ENCODE measurements at places on chromosomes 4 and X.

DNA sequence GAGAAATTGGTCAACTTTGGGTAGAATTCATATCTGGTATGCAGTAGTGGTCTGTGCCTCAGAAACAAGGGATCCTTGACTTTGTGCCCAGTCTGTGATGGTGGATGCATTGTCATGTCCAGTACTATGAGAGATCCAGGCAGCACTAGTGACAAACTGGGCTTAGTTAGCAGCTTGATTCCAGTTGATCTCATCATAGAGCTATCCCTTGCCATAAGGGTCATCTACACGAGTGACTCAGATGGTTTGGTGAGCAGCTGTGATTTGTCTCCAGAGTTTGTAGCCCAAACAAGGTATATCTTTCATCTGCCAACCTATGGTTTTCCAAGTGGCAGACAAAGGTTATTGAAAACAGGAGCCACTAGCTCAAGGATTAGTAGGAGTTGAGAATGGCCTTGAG, 298.8 kb downstream of the GBA3 start:
- no peak for DNase-seq

- DNase-seq, result no peak
These were observed 1026.3 kb upstream of the PABPC4L start for GRCh38 chr4:135227842-135228241.

- no peak for DNase-seq
These were observed 245.4 kb downstream of the DCLK2 start for GRCh38 chr4:150323406-150324325.

DNA sequence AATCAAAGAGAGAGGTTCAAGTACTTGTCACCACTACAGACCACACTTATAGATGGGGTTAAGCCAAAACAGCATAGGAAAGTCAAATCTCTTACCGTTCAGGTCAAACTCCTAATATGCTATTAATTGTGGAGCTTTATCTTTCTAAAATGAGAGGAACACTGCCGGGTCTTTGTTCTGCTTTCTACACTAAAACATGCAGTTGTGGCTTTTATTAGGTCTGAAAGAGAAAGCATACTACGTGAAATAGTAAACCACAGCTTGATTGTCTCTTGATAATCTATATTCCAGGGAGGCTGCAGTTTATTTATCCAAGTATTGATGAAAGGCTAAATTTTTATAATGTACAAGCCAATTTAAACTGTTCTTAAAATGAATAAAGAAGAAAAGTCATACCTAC, 12.3 kb upstream of the INPP4B start:
- DNase-seq, result no peak

DNA sequence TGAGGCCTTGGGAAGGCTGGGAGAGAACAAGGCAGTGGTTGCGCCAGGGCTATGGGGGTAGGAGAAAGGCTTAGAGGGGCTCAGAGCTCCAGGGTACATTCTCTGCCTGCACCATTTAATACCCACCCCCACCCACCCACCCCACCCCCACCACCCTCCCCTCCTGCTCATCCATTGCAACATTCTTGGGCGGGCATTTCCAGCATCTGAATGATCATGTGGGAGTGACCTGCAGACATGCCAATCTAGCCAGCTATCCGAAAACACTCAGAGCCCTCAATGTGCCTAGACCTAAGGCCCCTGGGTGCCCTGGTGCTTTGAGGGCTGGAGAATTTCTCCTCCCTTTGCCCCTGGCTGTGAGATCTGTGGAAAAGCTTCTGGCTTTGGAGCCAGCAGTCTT, 3.1 kb downstream of the SLC34A2 start:
- no peak for DNase-seq

DNA sequence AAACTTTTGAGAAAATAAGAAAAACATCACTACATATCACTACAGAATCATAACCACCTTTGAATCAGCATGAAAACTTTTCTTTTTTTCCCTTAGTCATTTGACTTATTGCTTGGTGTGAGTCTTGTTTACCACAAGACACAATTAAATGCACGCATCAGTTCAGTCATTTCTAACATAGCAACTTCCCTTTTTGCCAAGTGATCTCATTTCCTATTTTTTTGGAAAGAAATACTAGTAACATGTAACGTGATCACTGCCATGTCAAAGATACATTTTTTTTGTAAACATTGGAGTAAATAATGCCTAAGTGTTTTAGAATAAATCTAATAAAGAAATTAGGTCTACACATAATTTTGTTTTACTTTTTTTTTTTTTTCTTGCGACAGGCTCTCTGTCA, 5.1 kb upstream of the CXCL8 start:
- DNase-seq, result no peak

- no peak for DNase-seq
These were observed 6.8 kb downstream of the SEPTIN6 start for GRCh38 chrX:119686087-119686691.

GRCh38 chr4:68953056-68953596, 1.5 kb upstream of the UGT2A3 start:
- no peak for DNase-seq

DNA sequence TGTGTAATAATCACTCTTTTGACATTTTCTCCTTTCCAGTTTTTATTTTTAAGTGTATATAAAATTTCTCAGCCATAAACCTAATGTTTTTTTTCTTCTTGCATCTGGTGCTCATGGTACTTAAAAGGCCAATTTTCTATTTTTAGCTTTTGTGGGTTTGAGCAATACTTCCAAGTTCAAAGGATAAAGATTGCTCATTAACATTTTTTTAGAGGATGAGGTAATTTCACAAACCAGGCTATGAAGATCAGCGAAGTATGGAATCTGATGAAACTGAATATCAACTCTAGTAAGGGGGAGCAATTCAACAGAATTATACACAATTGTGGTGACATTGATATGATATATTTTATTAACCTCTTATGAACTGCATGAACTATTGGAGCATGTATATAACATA, 25.8 kb upstream of the KLHL34 start:
- DNase-seq, result peak; percentile 11

GRCh38 chrX:153970357-153971123, 1.1 kb downstream of the HCFC1 start:
- no peak for DNase-seq

- DNase-seq, result peak; percentile 92
These were observed 172.0 kb downstream of the PTTG2 start for GRCh38 chr4:38132107-38132673.

- no peak for DNase-seq
These were observed 127.6 kb downstream of the AMELX start for GRCh38 chrX:11420851-11421250.

- DNase-seq, result peak; percentile 14
These were observed 102.9 kb downstream of the TSPAN7 start for GRCh38 chrX:38664285-38664684.

DNA sequence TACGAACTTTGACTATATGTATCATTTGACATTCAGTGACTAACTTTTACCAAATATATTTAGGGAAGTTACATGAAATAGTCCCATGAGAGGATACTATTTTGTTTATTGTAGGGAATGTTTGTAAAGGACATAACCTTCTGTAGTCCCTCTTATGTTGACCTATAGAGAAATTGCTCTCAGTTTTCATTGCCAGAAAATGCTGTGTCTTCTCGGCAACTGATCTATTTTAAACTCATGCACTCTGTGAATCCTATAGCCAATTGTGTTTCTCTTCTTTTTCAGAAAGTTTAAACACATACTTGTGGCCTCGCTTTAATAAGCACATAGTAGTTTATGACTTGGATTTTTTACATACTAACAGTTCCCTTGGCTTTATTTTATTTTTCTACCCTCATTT, 38.2 kb downstream of the DMP1 start:
- DNase-seq, result no peak

GRCh38 chr4:188534917-188535316, 395.7 kb downstream of the TRIML1 start:
- DNase-seq, result no peak

GRCh38 chr4:83753260-83753659, 217.4 kb downstream of the GPAT3 start:
- no peak for DNase-seq

DNA sequence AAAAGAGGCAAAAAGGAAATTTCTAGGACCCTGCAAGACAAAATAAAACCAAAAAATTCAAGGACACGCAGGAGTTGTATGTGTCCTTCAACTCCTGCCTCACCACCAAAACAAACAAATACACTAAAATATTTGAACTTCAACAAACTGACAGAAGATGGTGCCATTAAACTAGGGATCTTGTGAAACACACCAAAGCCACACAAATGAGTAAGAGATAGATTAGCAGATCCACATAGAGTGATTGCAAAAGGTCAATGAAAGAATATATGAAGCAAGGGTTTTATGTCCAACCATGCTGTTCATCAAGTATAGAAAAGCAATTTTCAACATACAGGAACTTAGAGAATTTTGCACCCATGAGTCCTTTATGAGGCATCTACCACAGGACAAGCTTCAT, 40.1 kb upstream of the SCML1 start:
- DNase-seq, result no peak

DNA sequence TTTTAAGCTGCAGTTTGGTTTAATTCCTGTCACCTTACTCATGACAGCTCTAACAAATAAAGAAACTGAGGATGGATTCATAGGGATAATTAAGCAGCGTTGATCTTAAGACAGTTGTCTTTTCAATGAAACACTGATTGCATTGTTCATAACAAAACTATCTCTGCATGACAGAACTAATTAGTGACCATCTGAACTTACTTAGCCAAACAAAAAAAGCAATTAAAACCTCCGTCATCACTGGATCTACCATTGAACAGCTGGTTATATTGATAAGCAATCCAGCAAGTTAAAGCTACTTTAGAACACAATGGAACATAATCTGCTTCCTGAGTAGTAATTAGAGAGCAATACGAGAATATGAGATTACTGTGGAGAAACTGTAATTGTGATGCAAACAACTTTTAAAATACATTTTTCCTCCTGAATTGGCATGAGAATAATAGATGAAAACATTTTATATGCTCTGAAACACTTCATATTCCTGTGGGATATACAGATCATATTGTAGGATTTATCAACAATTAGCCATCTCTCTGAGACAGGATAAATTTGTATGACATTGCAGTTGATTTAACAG, 2576.8 kb downstream of the PCDH7 start:
- no peak for DNase-seq

GRCh38 chrX:155744534-155744933, 131.8 kb upstream of the TMLHE start:
- no peak for DNase-seq

DNA sequence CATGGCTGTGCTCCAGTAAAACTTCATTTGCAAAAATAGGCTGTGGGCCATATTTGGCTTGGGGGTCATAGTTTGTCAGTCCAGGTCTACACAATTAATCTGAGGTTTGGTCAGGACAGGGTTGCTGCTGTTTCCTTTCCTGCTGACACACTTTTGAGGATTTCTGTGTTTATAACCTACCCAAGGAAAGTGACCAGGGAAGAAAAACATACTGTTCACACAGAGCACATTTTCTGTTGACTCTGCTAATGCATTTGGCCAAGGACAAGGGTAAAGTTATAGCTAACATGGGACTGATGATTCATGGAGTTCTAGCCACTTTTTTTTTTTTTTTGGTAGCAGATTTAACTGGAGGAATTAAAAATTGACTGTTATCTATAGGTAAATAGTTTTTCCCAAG, 43.9 kb upstream of the GEMIN8 start:
- DNase-seq, result no peak

- no peak for DNase-seq
These were observed 99.2 kb downstream of the DRD5 start for GRCh38 chr4:9880406-9881197.

- no peak for DNase-seq
These were observed 1056.2 kb downstream of the DMD start for GRCh38 chrX:32155044-32155638.

GRCh38 chrX:110050386-110050785, 47.5 kb downstream of the TMEM164 start:
- DNase-seq, result no peak

- DNase-seq, result no peak
These were observed 16.1 kb downstream of the RNF4 start for GRCh38 chr4:2484993-2485392.

GRCh38 chr4:176752191-176752749, 40.5 kb downstream of the VEGFC start:
- no peak for DNase-seq

DNA sequence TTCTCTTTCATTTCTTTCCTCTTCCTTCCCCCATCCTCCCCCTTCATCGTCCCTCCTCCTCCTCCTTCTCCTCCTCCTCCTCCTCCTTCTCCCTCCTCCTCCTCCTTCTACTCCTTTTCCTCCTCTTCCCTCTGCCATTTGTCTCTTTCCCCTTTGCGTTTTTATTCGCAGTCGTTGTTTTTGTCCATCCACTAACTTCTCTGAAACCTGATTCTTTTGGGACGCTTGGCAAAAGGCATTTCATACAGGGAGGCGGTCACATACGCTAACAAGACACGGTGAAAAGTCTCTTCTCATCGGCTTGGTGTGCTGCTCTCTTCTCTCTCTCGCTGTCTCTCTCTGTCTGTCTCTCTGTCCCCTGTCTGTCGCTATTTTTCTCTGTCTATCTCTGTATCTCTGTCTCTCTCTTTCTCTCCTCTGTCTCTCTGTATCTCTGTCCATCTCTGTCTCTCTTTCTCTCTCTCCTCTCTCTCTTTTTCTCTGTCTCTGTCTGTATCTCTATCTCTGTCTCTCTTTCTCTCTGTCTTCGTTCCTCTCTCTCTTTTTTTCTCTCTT, 5.4 kb upstream of the SHOX start:
- DNase-seq, result no peak

- peak; percentile 31 for DNase-seq
These were observed 20.8 kb upstream of the TMEM184C start for GRCh38 chr4:147596377-147596776.

DNA sequence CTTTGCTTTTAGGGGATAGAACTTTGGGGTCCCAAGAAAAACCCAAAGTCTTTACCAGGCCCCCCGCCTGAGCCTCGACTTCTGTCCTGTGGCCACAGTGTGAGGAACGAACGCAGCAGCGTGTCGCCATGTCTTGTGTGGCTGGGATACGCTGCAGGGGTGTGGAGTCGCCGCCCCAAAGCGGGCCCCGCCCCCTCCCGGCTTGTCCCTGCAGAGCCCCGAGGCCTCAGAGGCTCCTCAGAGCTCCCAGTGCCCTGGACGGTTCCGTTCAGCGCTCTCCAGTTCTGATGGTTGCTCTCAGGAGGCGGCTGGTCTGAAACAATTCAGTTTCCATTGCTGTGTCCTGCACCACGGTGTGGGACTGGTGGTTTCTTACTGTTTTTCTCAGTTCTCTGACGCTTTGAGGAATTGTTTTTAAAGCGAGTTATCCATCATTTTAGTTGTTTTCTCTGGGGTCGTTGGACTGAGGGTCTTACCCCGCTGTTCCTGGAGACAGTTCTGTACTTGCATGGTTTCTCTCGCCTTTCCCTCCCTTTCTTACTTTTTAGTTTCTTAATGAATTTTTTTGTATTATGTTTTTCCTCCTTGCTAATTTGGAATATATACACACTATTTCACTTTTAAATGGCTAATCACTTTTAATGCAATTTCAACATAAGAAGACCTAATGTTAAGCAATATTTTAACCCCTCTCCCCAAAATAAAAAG, 1.6 kb upstream of the IDUA start:
- no peak for DNase-seq

DNA sequence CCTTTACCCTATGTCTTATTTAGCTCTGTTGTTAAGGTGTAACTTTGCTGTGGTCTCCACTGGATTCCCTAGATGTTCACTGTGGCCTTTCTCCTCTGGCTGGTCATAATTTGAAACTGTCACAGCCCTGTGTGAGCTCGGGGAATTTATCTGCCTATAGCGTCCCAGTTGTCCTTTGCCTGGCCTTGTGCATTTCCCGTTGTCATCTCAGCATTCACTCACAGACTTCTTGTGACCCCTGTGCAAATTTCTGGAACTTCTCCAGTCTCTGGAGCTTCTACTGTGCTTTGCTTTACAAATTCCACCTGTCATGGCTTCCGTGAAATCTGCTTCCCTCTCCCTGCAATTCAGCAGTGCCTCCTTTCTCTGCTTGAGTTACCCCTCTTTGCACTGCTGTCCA, 106.7 kb downstream of the WWC2 start:
- DNase-seq, result no peak

GRCh38 chr4:104129243-104129642, 365.5 kb downstream of the CXXC4 start:
- DNase-seq, result no peak

Measured in kidney glomerular epithelial cell (primary cell).